Heart right ventricle (tissue), 16 donors: ENCODE measurements at places on chromosomes 12 and 14. TPM values are rescaled to one million over a fixed set of nuclear protein-coding genes. Genes with fewer than 3 reads are reported as not detected.

DNA sequence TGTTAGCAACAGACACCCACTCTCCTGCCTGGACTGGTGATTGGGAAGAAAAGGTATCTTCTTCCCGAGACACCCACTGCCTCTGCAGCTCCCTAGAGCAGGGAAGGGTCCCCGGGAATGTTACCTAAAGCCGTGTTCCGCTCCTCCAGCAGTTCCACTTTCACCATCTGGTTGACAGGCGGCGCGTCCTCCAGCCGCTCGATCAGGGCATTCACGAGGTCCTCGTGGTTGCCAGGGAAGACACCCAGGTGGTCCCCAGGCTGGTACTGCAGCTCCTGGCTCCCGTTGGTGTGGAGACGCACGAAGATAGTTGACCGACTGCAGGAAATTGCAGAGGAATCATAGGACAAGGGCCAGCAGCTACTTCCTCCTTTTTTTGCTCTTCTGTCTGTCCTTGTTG lies 44.2 kb upstream of the FBXO21 start:
- peaks cover 4% of the 10 kb centered on the region for H3K27me3 ChIP-seq
- DNase-seq: no peak
- no peak overlapping the region for H3K27ac ChIP-seq
- H3K4me3 ChIP-seq: no peak overlapping the region
- H3K4me1 ChIP-seq: no peaks in the 10 kb centered on the region
- H3K36me3 ChIP-seq: no peaks in the 10 kb centered on the region

SDR9C7 gene
- total RNA-seq: not detected

DNA sequence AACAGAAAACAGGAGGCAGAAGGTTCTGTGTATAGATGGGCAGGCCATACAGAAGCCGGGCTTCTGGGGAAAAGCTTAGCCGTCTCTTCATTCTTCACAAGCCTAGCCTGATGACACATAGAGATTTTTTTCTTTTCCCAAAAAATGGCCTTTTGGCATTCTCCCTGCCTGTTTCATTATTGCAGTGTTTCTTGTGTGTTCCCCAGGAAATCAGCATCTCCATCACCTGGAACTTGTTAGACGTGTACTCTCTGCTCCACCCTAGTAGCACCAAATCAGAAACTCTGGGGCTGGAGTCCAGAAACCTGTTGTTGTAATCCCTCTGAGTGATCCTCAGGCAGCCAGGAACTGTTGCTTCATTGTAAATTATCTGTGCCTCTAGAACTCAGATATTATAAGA lies 388.1 kb downstream of the CCDC91 start:
- no peak for DNase-seq
- no peaks in the 10 kb centered on the region for H3K4me1 ChIP-seq
- H3K27me3 ChIP-seq: no peaks in the 10 kb centered on the region
- no peak overlapping the region for H3K27ac ChIP-seq
- H3K36me3 ChIP-seq: no peaks in the 10 kb centered on the region

SERPINA3 gene
- total RNA-seq: 163 TPM

ACSM4 gene
- total RNA-seq: not detected

ACOT6 gene
- not detected for total RNA-seq

DNA sequence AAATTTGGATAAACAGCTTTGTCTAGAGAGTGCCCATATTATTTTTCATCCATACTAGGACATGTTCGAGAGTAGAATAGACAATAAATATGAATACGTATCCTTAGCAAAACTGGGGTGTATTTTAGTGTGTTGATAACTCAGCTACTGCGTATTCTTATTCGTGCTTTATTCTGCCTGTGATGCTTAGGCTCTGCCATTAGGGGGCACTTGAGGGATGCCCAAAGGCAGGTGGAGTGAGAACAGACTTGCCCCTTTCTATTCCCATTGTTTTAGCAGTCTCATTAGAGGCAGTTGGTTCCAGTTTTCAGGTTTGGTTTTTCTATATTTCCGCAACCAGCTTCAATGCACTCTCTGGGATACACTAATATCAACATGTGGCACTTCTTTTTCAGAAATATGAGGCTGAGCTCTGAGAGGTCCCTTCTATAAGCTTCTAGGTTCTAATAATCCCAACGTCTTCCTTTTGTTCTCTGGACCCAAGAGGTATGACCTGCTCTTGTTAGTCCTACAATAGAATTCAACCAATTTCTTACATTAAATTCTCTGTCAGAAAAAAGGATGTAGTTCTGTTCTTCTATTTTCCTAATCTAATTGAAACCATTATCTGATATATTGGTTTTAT lies 985.7 kb upstream of the FBXO33 start:
- H3K4me3 ChIP-seq: no peak overlapping the region
- H3K36me3 ChIP-seq: no peaks in the 10 kb centered on the region
- DNase-seq: no peak
- H3K27ac ChIP-seq: no peak overlapping the region
- no peaks in the 10 kb centered on the region for H3K4me1 ChIP-seq

GRCh38 chr14:101225157-101226152 lies 321.9 kb upstream of the RTL1 start:
- H3K4me1 ChIP-seq: no peaks in the 10 kb centered on the region
- peaks cover 4% of the 10 kb centered on the region for H3K27me3 ChIP-seq
- no peak overlapping the region for H3K4me3 ChIP-seq
- no peaks in the 10 kb centered on the region for H3K36me3 ChIP-seq

DNA sequence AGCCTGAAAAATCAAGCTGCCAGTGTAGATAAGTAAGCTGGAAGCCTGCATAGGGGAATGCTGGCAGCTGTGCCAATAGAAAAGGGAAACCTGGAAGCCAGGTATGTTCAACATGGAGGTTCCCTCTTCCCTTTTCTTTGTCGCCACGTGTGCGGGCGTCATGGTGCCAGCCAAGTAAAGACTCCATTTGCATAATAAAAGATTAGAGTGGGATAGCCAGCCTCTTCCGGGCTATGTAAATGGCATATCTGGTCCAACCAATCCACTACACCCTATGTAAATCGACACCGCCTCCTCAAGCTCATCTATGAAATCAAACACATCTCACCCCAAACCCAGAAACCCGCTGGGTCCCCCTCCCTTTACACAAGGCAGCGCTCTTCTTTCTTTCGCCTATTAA lies 5.6 kb upstream of the ADGRD1 start:
- DNase-seq: no peak
- H3K4me1 ChIP-seq: peaks cover 18% of the 10 kb centered on the region
- no peak overlapping the region for H3K4me3 ChIP-seq
- no peaks in the 10 kb centered on the region for H3K36me3 ChIP-seq
- H3K27me3 ChIP-seq: no peaks in the 10 kb centered on the region

DNA sequence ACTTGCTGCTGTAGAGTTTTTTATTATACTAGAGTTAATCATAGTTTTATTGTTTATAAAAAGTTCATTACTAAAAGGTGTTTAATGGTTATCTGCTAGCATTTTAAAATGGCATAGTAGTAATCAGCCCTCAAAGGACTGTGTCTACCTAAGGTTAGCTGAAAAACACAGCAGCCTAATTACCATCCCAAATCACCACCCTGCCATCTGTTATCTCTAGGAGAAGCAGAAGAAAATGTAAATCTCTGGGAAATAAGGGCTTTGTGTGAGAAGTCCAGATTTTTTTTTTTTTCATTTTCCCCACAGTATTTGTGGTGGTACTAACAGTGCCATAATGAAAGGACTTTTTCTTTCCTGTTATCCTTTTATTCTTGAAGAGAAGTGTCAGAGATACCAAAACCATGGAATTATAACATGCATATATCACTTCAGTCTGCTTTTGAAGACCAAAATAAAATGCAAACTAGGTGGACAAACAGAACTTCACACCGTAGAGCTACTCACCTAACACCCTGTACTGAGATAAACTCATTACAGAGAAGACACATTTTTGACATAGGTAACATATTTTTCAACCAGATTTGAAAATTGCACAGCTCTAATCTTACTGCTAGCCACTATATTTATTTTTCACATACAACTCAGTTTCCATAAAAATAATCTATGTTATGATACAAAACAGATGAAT lies 876.2 kb downstream of the C12orf50 start:
- H3K4me3 ChIP-seq: no peak overlapping the region
- no peaks in the 10 kb centered on the region for H3K36me3 ChIP-seq
- H3K4me1 ChIP-seq: peaks cover 6% of the 10 kb centered on the region
- no peak for DNase-seq
- H3K27me3 ChIP-seq: no peaks in the 10 kb centered on the region

CTSG gene
- 0.76 TPM for total RNA-seq

GRCh38 chr12:132075026-132075713 lies 68.9 kb downstream of the DDX51 start:
- no peak overlapping the region for H3K4me3 ChIP-seq
- H3K36me3 ChIP-seq: peaks cover 23% of the 10 kb centered on the region
- no peaks in the 10 kb centered on the region for H3K27me3 ChIP-seq
- DNase-seq: no peak
- H3K4me1 ChIP-seq: peaks cover 5% of the 10 kb centered on the region

CACNA1C gene
- 192 TPM for total RNA-seq

GRCh38 chr12:18981732-18982131 lies 147.8 kb upstream of the PLEKHA5 start:
- H3K27ac ChIP-seq: no peak overlapping the region
- H3K27me3 ChIP-seq: no peaks in the 10 kb centered on the region
- H3K4me1 ChIP-seq: no peaks in the 10 kb centered on the region
- H3K36me3 ChIP-seq: no peaks in the 10 kb centered on the region

GALC gene
- 16.3 TPM for total RNA-seq

FAM222A gene
- 26.0 TPM for total RNA-seq

DNA sequence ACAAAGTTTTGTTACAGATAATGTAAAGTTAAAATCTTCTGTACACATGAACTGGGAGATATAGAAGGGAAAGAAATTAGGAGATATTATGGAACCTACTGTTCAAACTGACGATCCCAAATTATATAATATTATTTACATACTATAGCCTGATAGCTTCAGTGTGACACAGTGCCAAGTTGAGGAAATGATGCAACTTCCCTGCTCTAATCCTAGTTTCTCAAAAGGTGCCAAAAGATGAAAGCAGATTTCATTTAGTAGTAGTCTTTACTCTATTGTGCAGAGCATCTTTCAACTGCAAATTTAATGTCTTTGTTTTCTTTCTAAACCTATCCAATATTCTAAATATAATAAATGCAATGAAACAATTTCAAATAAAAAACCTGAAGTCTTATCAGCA lies 46.9 kb downstream of the COCH start:
- H3K27ac ChIP-seq: no peak overlapping the region
- no peaks in the 10 kb centered on the region for H3K36me3 ChIP-seq
- H3K4me1 ChIP-seq: no peaks in the 10 kb centered on the region
- no peaks in the 10 kb centered on the region for H3K27me3 ChIP-seq
- H3K4me3 ChIP-seq: no peak overlapping the region

DNA sequence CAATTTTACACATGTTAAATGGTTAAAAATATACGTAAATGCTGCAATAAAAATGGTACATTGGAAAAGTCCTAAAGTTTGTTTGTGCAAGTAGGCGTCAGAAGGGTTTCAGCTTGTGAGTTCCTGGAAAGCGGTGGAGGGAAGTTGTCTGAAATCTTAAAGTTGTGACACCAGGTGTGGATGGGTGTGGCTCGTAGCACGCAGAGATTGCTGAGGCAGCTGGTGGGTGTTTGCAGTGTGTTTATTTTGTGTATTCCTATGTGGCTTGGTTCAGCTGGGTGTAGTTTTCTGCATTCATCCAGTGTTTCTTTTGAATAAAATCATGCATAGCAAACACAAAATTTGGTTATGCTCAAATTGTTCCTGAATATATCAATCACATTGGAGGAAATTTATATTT lies 136.8 kb upstream of the TBX3 start:
- DNase-seq: no peak
- no peaks in the 10 kb centered on the region for H3K27me3 ChIP-seq

MBD6 gene
- total RNA-seq: 22.8 TPM

AQP5 gene
- total RNA-seq: not detected

- no peaks in the 10 kb centered on the region for H3K27me3 ChIP-seq
- no peak for DNase-seq
- H3K27ac ChIP-seq: no peak overlapping the region
- no peaks in the 10 kb centered on the region for H3K4me1 ChIP-seq
- peaks cover 18% of the 10 kb centered on the region for H3K36me3 ChIP-seq
Measured at GRCh38 chr12:94969424-94969823, 34.1 kb downstream of the NDUFA12 start.

GRCh38 chr12:113298472-113298817 lies 36.5 kb downstream of the SLC8B1 start:
- H3K4me1 ChIP-seq: peaks cover 59% of the 10 kb centered on the region
- no peak for DNase-seq
- no peak overlapping the region for H3K4me3 ChIP-seq
- peak overlapping the region; percentile 83 for H3K27ac ChIP-seq

- no peaks in the 10 kb centered on the region for H3K4me1 ChIP-seq
- DNase-seq: no peak
- no peaks in the 10 kb centered on the region for H3K27me3 ChIP-seq
- H3K36me3 ChIP-seq: no peaks in the 10 kb centered on the region
- H3K27ac ChIP-seq: peak overlapping the region; percentile 61
Measured at GRCh38 chr12:112422531-112422930, 3.8 kb downstream of the PTPN11 start.

- no peak for DNase-seq
- no peaks in the 10 kb centered on the region for H3K36me3 ChIP-seq
- no peak overlapping the region for H3K27ac ChIP-seq
Measured at GRCh38 chr12:18591473-18591872, 146.3 kb downstream of the PLCZ1 start.

- no peaks in the 10 kb centered on the region for H3K36me3 ChIP-seq
- DNase-seq: no peak
- no peak overlapping the region for H3K27ac ChIP-seq
- no peak overlapping the region for H3K4me3 ChIP-seq
- no peaks in the 10 kb centered on the region for H3K4me1 ChIP-seq
Measured at GRCh38 chr14:75409316-75410205, 18.3 kb upstream of the JDP2 start.

SPRYD4 gene
- 4.7 TPM for total RNA-seq

DNA sequence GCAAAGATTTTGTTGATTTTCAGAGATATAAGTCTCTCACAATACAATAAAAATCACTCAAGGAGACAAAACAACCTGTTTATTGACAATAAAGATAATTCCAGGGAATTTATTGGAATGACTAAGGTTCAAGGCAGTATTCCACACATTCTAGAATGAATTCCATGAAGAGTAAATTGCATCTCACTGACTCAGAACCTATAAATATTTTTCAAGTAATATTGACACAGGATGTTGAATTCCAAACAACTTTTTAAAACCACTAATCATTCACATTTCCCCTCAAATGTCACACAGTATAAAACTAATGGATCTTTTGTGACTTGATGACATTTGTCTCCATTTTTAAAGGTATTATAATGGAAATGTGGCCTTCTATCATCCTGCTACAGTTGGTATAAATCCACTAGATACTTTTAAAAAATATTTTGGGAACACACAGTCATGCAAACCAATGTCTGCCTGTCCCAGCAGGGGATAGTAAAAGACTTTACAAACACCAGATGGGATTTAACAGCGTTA lies 42.1 kb upstream of the LGR5 start:
- H3K4me3 ChIP-seq: no peak overlapping the region
- H3K27me3 ChIP-seq: no peaks in the 10 kb centered on the region
- no peak overlapping the region for H3K27ac ChIP-seq

AKAP3 gene
- total RNA-seq: 3.4 TPM
